Glutamatergic neuron (in vitro differentiated cells): ENCODE measurements at places on chromosomes 13 and 19. TPM values are rescaled to one million over a fixed set of nuclear protein-coding genes. Genes with fewer than 3 reads are reported as not detected.

PMIS2 gene
- not detected for total RNA-seq

MCEMP1 gene
- total RNA-seq, result not detected

SCN1B gene
- 12.0 TPM for total RNA-seq

- H3K4me3 ChIP-seq, result no peak overlapping the region
- H3K27me3 ChIP-seq, result no peaks in the 10 kb centered on the region
- DNase-seq, result no peak
These were observed 17.0 kb upstream of the LPAR6 start for GRCh38 chr13:48429886-48430285.

DNA sequence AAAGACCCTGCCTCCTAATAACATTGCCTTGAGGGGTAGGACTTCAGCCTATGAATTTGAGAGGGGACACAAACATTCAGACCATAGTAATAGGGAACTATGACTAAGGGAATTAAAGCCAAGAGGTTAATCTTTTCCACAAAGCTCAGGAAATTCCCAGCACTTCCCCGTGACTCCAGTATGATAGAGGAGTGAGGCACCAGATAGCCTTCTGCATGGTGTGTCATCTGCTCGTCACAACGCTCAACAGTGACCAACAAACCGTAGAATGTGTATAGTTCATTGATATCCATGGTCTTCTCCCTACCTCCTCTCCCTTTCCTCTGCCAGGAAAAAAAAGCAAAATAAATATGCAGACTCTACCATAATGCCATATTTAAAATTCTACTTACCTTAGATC lies 64.4 kb downstream of the B3GLCT start:
- no peaks in the 10 kb centered on the region for H3K4me1 ChIP-seq
- H3K27me3 ChIP-seq, result peaks cover 2% of the 10 kb centered on the region
- H3K4me3 ChIP-seq, result no peak overlapping the region
- H3K36me3 ChIP-seq, result peaks cover 2% of the 10 kb centered on the region
- no peak overlapping the region for H3K27ac ChIP-seq

DNA sequence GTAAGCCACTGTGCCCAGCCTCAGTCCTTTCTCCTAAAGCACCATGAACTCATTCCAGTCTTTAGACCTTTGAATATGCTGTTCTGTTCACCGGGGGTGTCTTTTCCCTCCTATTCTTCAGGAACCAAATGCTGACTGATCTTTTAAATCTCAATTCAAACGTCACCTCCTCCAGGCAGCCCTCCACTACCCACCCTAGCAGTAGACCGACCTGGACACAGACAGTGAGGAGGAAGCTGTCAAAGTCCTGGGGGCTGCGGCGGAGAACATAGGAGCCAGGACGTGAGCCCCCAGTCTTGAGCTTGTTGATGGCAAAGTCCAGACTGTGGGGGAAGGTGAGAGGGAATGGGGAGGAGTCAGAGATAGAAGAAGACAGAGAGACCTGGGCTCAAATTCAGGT lies 7.8 kb downstream of the JAK3 start:
- H3K36me3 ChIP-seq, result peaks cover 4% of the 10 kb centered on the region
- H3K4me1 ChIP-seq, result no peaks in the 10 kb centered on the region
- H3K27ac ChIP-seq, result no peak overlapping the region

DNA sequence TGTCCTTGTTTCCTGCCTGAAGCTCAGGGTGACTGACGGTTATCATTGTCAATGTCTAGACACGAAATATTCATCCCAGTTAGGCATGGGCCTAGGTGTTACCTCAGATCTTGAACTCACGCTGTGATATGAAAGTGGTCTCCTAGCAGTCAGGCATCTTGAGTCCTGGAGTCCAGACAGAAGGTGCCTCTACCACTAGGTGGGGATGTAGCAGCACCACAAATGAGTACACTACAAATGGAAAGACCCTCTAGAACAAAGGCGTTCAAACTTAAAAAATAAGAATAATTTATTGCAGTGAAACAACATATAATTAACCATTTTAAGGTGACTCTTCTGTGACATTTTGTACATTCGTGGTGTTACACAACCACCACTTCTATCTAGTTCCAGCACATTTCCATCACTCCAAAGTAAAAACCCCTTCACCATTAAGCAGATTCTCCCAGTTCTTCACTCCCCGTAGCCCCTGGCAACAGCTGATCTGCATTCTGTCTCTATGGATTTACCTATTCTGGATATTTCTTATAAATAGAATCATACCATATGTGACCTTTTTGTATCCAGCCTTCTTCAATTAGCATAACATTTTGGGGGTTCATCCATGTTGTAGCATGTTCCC lies 11.9 kb upstream of the FRY start:
- H3K36me3 ChIP-seq, result no peaks in the 10 kb centered on the region
- no peak overlapping the region for H3K4me3 ChIP-seq
- peaks cover 18% of the 10 kb centered on the region for H3K4me1 ChIP-seq
- peak overlapping the region; percentile 52 for H3K27ac ChIP-seq
- no peaks in the 10 kb centered on the region for H3K27me3 ChIP-seq

GRCh38 chr13:68697551-68697950 lies 1410.1 kb upstream of the ATXN8OS start:
- H3K4me1 ChIP-seq, result peaks cover 3% of the 10 kb centered on the region
- no peak for DNase-seq
- no peaks in the 10 kb centered on the region for H3K36me3 ChIP-seq
- H3K27me3 ChIP-seq, result no peaks in the 10 kb centered on the region
- H3K4me3 ChIP-seq, result no peak overlapping the region
- peak overlapping the region; percentile 20 for H3K27ac ChIP-seq

GRCh38 chr13:35766663-35767062 lies 290.2 kb upstream of the MAB21L1 start:
- DNase-seq, result no peak
- H3K4me1 ChIP-seq, result peaks cover 54% of the 10 kb centered on the region
- H3K27me3 ChIP-seq, result peaks cover 6% of the 10 kb centered on the region
- peak overlapping the region; percentile 79 for H3K27ac ChIP-seq
- H3K4me3 ChIP-seq, result no peak overlapping the region

DNA sequence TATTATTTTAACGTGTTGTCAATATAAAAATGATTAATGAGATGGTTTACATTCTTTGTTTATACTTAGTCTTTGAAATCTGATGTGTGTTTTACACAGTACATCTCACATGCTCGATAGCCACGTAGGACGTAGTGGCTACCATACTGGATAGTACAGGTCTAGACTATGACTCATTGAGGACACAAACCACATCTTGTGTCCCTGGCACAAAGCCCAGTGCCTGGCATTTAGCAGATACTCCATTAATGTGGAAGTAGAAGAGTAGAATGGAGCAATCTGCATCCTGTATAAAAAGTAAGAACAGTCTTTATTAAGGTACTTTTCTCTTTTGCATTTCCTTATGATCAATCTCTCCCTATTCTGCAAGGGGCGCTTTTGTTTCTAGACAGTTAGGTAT lies 49.0 kb upstream of the FRY start:
- no peaks in the 10 kb centered on the region for H3K27me3 ChIP-seq
- H3K4me1 ChIP-seq, result peaks cover 3% of the 10 kb centered on the region
- H3K4me3 ChIP-seq, result no peak overlapping the region

- H3K27ac ChIP-seq, result peak overlapping the region; percentile 49
- H3K27me3 ChIP-seq, result peaks cover 39% of the 10 kb centered on the region
- DNase-seq, result peak; percentile 69
These were observed 2.5 kb downstream of the SHISA7 start for GRCh38 chr19:55440411-55441105.

DNA sequence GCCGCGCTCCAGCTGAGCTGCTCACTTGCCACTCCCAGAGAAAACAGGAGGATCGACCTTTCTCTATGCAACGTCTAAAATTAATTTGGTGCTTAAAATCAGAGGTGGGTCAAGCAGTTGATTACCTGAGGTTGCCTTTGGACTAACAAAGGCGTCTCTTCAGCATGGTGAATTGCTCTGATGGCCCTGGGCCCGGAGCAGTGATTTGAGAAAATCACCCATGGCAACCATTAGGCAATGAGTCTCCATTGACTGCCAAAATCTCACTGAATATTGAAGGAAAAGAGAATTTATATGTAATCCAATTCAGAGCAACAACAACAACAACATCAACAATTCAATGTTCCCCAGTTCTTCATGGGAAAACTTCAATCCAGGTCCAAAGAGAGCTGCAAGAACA lies 61.8 kb downstream of the IRS2 start:
- no peak for DNase-seq
- H3K36me3 ChIP-seq, result no peaks in the 10 kb centered on the region

- DNase-seq, result no peak
- H3K27ac ChIP-seq, result no peak overlapping the region
- H3K4me3 ChIP-seq, result no peak overlapping the region
- no peaks in the 10 kb centered on the region for H3K27me3 ChIP-seq
- H3K36me3 ChIP-seq, result no peaks in the 10 kb centered on the region
These were observed 343.8 kb downstream of the KCNRG start for GRCh38 chr13:50359041-50359367.

DNA sequence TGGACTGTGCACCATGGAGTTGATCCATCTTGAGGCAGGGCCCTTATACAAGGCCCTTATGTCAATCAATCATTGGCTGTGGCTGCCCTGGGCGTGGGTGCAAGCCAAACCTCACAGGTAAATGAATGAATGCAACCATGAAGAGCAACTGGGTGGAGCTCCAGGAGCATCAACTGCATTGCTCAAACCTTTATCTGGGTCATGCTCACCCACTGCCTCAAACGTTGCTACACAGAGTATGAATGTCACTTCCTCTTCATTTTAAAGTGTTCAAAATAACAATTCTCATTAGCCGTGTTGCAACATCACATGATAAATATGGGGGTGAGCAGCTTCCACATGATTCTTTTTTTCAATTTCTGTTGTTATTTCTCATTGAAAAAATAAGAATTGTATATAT lies 6.4 kb upstream of the ZNF333 start:
- H3K27me3 ChIP-seq, result peaks cover 5% of the 10 kb centered on the region
- no peaks in the 10 kb centered on the region for H3K4me1 ChIP-seq
- H3K4me3 ChIP-seq, result no peak overlapping the region
- H3K36me3 ChIP-seq, result no peaks in the 10 kb centered on the region
- no peak overlapping the region for H3K27ac ChIP-seq

DNA sequence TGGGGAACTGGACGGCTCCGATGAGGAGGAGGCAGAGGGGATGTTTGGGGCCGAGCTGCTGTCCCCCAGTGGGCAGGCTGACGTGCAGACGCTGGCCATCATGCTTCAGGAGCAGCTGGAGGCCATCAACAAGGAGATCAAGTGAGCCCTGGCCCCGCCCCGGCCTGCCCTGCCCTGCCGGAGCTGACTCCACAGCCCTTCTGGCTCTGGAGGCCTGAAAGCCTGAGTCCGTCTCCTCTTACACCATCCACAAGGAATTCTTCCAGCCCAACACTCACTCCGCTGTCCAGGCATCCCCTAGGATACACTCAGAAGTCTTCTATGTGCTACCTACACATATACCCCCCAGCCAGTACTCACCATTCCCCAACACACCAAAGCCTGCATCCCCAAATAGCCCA lies 17.4 kb downstream of the PPFIA3 start:
- no peak for DNase-seq
- peaks cover 21% of the 10 kb centered on the region for H3K27me3 ChIP-seq
- H3K36me3 ChIP-seq, result peaks cover 12% of the 10 kb centered on the region
- H3K27ac ChIP-seq, result no peak overlapping the region
- H3K4me3 ChIP-seq, result peak overlapping the region; percentile 30

- H3K27me3 ChIP-seq, result peaks cover 6% of the 10 kb centered on the region
- H3K36me3 ChIP-seq, result peaks cover 17% of the 10 kb centered on the region
- H3K4me3 ChIP-seq, result no peak overlapping the region
- DNase-seq, result no peak
- H3K4me1 ChIP-seq, result peaks cover 11% of the 10 kb centered on the region
These were observed 26.4 kb upstream of the TPT1 start for GRCh38 chr13:45367358-45367757.

GRCh38 chr13:43074824-43075510 lies 51.6 kb downstream of the DNAJC15 start:
- no peak overlapping the region for H3K4me3 ChIP-seq
- H3K27ac ChIP-seq, result no peak overlapping the region
- H3K36me3 ChIP-seq, result no peaks in the 10 kb centered on the region
- no peaks in the 10 kb centered on the region for H3K27me3 ChIP-seq

GRCh38 chr19:14494910-14495671 lies 836 bp downstream of the GIPC1 start:
- no peaks in the 10 kb centered on the region for H3K36me3 ChIP-seq
- H3K27ac ChIP-seq, result peak overlapping the region; percentile 68
- H3K4me3 ChIP-seq, result peak overlapping the region; percentile 91
- peaks cover 6% of the 10 kb centered on the region for H3K4me1 ChIP-seq
- DNase-seq, result no peak

DNA sequence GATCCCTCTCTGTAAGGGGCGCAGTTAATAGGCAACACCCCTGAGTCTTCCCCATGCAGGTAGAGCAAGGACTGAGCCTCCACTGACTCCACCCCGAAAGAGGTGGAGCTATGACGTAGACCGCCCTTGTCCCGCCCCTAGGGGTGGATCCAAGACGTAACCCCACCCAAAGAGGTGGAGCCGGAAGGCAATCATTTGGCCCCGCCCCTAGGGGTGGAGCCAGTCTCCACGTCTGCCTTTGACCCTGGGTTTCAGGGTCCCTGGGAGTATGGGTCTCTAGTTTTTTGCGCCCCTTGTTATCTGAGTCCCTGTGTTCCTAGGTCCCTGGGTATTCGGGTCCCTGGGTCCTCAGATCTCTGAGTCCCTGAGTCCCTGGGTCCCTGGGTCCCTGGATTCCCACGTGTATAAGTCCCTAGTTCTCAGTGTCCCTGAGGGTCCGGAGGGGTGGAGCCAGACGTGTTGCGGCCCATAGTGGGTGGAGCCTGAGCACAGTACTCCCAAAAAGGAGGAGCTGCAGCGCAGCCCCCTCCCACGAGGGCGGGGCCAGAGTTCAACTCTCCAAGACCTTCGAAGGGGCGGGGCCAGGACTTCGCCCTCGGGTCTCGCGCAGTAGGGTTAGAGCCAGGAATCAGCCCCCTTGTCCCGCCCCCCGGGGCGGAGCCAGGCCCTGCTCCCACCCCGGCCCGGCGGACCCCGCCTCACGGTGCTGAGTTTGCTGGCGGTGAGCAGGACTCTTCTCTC lies 5.3 kb downstream of the DENND1C start:
- H3K4me3 ChIP-seq, result no peak overlapping the region
- H3K27ac ChIP-seq, result no peak overlapping the region
- peak; percentile 86 for DNase-seq
- H3K4me1 ChIP-seq, result no peaks in the 10 kb centered on the region

GRCh38 chr19:56217039-56217949 lies 15.2 kb downstream of the ZSCAN5C start:
- peak; percentile 47 for DNase-seq
- H3K4me3 ChIP-seq, result peak overlapping the region; percentile 58
- peaks cover 2% of the 10 kb centered on the region for H3K4me1 ChIP-seq
- no peak overlapping the region for H3K27ac ChIP-seq

DNA sequence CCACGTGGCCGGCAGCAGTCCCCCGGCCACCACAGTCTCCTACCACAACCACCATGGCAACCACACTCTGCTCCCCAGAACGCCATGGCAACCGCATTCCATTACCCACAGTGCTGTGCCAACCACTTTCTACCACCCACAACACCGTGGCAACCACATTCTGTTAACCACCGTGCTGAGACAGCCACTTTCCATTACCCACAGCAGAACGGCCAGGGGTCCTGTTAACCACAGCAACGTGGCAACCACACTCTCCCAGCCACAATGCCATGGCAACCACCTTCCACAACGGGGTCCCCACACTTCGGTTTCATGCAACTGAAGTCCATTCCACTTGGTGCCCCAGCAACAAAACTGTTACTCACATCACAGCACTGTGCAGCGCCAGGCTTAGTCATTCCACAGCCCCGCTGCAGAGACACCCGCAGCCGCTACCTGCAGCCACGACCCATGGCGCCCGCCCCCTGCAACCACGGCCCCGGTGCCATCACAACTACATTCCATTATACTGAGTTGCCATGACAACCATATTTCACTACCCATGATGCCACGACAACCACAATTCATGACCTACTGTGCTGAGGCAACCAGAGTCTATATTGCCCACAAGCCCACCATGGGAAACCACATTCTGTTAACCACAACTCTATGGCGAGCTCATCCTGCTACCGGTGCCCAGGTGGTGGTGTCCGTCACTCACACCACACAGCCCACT lies 10.0 kb downstream of the DPF1 start:
- no peak overlapping the region for H3K27ac ChIP-seq
- H3K27me3 ChIP-seq, result peaks cover 10% of the 10 kb centered on the region
- H3K36me3 ChIP-seq, result peaks cover 4% of the 10 kb centered on the region
- H3K4me3 ChIP-seq, result no peak overlapping the region
- peaks cover 7% of the 10 kb centered on the region for H3K4me1 ChIP-seq
